ENCODE measurements at places on chromosomes 1 and 21. TPM values are rescaled to one million over a fixed set of nuclear protein-coding genes. Genes with fewer than 3 reads are reported as not detected.

GRCh38 chr1:230112131-230112701 is 45.2 kb downstream of the GALNT2 start:
- DNase-seq = no peak

DNA sequence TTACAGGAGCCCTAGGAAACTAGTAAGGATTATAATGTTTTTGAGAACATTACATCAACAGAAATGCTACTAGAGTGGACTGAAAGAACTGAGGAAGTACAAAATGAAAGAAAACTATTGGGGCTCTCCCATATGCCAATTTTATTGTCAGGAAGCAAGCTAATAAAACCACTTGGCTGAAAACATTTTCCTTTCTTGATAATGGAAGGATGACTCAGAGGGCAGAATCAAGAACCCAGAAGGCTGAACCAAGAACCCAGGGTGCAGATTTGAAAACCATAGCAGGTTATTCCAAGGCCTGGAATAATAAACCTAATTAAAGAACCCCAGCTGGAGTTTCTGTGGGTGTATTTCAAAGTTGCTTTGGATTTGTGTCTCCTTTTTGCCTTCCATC is 70.7 kb downstream of the RPE65 start:
- DNase-seq = no peak

DNA sequence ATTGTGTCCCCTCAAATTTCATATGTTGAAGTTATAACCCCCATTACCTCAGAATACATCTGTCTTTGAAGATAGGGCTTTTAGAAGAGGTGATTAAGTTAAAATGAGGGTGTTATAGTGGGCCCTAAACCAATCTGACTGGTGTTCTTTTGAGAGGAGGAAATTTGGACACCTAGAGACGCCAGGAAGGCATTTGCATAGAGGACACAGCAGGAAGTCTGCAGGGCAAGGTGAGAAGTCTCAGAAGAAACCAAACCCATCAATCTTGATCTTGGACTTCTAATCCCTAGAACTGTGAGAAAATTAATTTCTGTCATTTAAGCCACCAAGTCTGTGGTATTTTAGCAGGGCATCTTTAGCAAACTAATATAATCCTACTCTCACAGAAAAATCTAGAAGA is 13.0 kb downstream of the GOLPH3L start:
- no peak for DNase-seq

GRCh38 chr1:112464501-112464900 is 44.3 kb upstream of the WNT2B start:
- no peak for DNase-seq

- no peak for DNase-seq
These were observed 177.8 kb upstream of the KLHDC7A start for GRCh38 chr1:18302788-18303413.

GRCh38 chr1:211839106-211839505 is 8.5 kb upstream of the LPGAT1 start:
- no peak for DNase-seq

DNA sequence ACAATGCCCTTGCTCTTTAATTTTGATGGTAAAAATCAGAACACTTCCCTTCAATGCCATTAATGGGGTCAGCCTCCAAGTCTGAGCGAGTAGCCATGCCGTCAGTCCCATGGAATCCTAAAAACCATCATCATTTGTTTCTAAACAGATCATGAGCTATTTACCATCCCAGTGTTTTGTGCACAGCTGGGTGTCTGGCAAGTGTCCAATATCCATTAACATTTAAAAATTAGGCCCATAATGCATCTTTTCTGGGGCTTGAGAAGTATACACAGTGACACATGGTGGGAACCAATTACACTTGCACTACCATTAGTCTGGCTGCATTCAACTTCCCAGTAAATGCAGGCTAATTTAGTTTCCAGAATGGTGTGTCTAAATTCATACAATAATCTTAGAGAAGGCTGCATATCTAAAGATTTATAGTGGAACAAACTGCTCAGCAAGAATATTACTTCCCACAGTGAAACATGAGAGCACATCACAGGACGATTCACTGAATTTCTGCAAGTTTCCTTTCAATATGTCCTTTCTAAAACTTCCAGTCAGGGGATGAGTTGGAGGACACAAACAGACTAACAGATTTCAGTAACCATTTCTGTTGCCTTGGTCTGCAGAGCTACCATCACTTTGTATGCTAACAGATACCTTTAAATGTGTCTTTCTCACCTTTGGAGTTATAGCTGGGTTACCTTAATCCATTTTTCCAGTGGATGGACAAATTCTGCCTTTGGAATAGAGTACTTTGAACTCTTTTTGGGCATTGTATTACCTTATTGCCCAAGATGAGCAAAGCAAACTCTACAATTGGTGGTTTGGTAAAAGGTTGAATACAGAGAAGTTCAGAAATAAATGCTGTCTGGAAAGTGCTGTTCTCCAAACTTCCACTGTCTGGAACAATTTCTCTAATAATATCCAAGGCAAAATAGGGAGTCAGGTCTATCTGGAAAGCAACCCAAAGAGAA is 258.0 kb downstream of the PTBP2 start:
- no peak for DNase-seq

- DNase-seq = no peak
These were observed 204.7 kb downstream of the LHX8 start for GRCh38 chr1:75338616-75339483.

PRAMEF33 gene
- not detected for total RNA-seq

SLC6A17 gene
- 0.07 TPM for total RNA-seq

LAD1 gene
- total RNA-seq = not detected

INAVA gene
- total RNA-seq = 0.09 TPM
